Stimulated activated naive CD4-positive, alpha-beta T cell (primary cell): ENCODE measurements at places on chromosomes 7 and 10.
A peak's percentile ranks its signal among the peaks of the same experiment; 100 is the strongest.

- no peak for DNase-seq
These were observed 295.0 kb downstream of the BICC1 start for GRCh38 chr10:58807629-58808022.

- no peak for DNase-seq
These were observed 44.1 kb downstream of the NPY start for GRCh38 chr7:24328050-24328449.

DNA sequence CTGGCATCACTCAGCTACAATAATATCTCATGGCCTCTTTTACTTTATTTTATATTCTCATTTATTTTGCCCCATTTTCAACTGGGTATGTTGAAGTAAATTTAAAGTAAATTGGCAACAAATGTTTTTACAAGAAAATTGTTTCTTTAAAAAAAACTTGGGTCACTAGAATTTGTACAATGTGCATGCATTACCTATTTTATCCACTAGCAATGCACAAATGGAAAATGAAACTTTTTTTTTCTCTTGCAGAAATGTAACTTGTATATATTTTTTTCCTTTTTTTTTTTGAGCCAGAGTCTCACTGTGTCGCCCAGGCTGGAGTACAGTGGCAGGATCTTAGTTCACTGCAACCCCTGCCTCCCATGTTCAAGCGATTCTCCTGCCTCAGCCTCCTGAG, 10.3 kb upstream of the H2AZ2 start:
- DNase-seq, result no peak

- DNase-seq, result no peak
These were observed 123.9 kb downstream of the CACNA2D1 start for GRCh38 chr7:82319674-82320118.

DNA sequence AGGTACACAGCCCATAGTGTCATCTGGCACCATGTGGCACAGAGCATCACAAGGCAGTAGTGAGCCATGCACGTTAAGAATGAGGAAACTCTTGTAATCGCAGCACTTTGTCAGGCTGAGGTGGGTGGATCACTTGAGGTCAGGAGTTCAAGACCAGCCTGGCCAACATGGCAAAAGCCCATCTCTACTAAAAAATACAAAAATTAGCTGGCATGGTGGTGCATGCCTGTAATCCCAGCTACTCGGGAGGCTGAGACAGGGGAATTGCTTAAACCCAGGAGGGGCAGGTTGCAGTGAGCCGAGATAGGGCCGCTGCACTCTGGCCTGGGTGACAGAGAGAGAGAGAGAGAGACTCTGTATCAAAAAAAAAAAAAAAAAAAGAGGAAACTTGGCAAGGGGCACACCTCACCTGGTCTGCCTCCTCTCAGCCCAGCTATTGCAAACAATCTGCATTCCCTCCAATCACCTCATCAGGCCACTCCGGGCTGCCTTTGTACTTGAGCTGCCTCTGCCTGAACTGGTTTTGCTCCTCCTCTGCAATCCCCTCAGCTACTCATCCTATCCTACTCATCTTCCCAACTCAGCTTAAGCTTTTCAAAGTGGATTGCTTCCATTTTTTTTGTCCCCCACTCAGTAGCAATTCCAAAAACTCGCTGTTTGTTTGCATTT, 46.0 kb upstream of the OPTN start:
- no peak for DNase-seq

- DNase-seq, result no peak
These were observed 4.4 kb downstream of the ST8SIA6 start for GRCh38 chr10:17450024-17450423.

DNA sequence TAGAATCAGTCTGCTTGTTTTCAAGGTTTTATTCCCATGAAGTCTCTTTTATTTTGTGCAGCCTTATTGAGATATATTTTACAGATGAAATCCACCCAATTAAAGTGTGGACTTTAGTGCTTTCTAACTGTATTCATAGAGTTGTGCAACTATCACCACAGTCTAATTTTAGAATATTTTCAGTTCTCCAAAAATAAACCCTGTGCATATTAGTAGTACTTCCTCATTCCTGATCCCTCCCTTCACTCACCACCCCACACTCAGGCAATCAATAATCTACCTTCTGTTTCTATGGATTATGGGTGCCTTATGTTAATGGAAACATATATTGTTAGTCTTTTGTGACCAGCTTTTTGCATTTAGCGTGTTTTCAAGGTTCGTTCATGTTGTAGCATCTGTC, 185.7 kb upstream of the TMEM72 start:
- no peak for DNase-seq

- DNase-seq, result no peak
These were observed 79.0 kb downstream of the SDK1 start for GRCh38 chr7:3380034-3380433.

DNA sequence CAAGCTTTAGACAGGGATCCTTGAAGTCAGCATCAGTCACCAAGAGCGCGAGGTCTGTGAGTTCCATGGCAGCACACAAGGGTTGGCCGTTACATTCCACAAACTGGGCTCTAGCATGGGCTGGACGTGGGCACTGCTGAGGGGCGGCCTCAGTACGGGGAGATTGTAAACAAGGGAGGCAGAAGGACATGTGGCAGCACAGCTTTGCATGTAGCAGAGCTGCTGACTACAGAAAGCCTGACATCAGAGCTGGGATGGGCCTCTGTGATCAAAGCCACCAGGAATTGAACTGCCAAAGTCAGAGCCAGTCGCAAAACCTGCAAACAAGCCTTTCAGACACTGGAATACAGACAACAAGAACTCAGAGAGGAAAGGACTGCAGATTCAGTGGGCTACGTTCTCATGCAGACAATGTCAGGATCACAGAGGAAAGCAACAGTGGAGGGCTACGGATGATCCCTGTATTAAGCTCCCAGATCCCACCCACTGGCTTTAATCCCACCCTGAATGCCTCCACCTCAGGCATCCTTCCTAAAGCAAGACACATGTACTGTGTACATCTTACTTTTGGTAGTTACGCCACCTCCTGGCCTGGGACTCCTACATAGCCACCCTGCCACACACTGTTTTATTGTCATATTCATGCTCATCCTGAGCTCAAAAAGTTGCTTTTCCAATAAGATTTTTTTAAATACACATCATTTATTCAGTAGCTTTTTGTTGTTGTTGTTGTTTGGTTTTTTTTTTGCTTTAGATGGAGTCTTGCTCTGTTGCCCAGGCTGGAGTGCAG, 291.1 kb upstream of the IMMP2L start:
- no peak for DNase-seq

DNA sequence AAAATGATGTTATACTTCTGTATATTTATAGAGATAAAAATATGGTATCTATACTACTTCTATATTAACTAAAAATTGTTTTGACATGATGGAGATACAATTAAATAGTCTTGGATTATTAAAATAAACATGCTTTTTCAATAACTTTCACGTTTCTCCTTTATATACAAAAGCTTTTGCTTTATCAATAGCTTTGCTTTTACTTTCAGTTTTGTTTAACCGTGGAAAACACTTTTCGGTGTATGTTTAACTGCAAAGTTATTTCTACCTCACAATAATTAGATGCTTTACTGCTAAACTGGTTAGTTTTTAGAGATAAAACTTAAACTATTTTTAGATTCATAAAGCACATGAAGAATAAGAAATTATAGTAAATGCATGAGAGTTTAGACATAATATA, 432.1 kb upstream of the PCDH15 start:
- no peak for DNase-seq

- no peak for DNase-seq
These were observed 47.9 kb upstream of the MRLN start for GRCh38 chr10:59801171-59801570.

DNA sequence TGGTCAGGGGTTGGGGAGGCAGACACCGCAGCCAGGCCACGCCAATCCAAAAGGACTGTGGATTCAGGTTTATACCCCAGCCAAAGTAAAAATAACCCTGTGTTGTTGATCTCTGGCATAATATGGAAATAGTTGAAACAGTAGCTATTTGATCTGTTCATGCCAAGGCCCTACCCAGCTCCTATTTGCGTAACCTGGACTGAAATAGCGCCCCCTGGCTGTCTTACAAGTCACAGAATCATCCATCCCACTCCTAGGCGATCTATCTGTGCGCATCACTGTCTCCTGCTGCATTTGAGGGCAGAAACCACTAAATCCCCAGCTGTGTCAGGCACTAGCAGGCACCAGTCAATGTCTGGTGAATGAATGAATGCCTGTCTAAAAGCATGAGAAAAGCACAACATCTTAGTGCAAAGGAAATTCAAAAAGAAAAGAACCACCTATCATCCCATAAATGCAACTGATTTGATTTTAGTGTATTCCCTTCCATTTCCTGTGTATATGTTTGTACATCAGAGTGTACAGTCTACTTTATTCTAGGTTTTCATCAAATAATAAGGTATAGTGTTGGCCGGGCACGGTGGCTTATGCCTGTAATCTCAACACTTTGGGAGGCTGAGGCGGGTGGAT, 160.0 kb downstream of the SLIT1 start:
- DNase-seq, result peak; percentile 29

DNA sequence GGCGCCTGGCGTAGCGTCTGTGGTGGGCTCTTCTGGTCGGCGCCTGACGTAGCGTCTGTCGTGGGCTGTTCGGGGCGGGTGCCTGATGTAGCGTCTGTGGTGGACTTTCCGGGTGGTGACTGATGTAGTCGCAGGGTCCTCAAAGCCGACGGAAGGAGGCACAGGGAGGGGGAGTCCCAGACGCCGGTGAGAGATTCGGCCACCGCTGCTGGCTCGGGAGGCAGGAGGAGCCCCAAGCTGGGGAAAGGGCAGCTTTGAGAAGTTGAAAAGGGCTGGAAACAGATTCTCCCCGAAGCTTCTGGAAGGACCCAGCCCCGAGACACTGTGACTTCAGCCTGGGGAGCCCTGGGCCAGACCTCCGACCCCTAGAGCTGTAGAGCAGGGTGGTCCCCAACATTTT, 105.7 kb downstream of the DNAJB6 start:
- no peak for DNase-seq

GRCh38 chr7:152502813-152503790, 67.3 kb upstream of the KMT2C start:
- no peak for DNase-seq

DNA sequence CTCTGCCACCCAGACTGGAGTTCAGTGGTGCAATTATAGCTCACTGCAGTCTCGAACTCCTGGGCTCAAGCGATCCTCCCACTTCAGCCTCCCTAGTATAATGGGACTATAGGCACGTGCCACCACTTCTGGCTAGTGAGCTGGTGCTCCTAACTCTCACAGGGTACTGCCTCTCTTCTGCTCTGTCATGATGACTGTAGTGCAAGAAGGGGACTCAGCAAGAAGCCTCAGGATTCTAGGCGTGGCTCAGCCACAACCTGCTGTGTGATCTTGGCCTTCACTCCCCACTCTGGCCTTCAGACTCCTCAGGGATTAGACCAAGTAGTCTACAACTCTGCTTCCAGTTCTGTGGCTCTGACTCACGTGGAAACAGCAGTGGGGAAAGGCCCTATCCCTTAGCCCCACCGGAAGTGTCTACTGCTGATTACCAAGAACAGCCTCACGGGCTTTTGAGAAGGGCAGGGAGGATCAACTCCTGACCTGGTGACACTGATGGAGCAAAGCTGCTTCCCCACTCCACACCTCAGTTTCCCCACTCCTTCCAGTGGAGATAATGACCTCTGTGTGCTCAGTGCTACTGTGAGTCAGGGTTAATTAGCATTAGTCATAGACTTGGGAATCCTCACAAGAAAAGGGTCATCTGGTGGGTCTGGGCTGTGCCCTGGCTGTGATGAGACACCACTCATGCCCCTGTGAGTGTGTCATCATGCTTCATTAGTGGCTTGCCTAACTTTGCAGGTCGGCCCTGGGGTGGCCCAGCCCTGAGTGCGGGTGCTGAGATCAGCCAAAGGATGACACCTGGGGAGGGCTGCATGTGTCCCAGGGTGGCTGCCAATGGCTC, 41.1 kb downstream of the ZC3HC1 start:
- no peak for DNase-seq

GRCh38 chr10:124715439-124715838, 28.7 kb downstream of the FAM53B start:
- no peak for DNase-seq

- DNase-seq, result no peak
These were observed 1.7 kb upstream of the CFAP58 start for GRCh38 chr10:104351919-104352318.

DNA sequence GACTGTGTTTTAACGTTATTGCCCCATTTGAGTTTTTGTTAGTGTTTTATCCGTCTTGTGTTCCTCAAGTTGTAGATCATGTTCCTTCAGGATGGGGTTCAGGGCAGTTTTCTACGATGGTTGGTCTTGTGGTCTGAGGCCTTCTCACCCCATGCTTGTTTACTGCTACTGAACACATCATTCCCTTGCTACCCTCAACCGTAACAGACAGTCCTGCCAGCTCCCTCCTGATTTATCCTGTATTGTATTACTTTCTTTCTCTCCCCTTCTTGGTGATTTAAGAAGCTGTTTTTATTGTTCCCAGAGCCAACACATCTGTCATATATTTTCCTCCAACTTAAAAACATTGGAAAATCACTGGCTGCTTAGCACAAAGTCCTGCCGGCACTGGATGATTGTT, 719.8 kb downstream of the INHBA start:
- DNase-seq, result no peak

- DNase-seq, result no peak
These were observed 12.9 kb downstream of the C10orf67 start for GRCh38 chr10:23331567-23332301.

GRCh38 chr7:39293056-39293823, 273.0 kb upstream of the YAE1 start:
- DNase-seq, result no peak

GRCh38 chr7:44565795-44566559, 7.7 kb downstream of the DDX56 start:
- no peak for DNase-seq

DNA sequence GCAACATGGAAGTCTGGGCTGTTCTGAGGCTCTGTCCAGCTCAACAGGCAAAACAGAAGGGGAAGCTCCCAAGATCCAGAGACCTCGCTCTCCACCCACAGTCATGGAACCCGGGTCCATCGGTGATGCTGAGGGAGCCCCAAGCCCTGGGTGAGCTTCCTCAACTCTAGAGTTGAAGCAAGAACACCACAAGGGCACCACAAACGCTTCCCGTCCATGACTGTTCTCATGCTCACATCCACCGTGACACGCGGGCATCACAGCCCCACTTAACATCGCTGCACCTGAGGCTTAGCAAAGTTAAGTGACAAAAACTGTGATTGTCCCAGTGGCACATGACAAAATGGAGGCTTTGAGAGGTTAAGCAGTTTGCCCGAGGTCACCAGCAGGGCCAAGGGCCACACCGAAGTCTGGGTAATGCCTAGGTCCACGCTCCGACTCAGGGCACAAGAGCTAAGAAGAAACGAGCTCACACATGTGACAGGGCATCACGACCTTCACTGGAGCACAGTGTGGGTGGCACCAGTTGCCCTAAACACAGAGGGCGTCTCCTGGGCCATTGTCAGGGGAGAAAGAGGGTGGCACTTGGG, 110.6 kb downstream of the OAT start:
- DNase-seq, result no peak

DNA sequence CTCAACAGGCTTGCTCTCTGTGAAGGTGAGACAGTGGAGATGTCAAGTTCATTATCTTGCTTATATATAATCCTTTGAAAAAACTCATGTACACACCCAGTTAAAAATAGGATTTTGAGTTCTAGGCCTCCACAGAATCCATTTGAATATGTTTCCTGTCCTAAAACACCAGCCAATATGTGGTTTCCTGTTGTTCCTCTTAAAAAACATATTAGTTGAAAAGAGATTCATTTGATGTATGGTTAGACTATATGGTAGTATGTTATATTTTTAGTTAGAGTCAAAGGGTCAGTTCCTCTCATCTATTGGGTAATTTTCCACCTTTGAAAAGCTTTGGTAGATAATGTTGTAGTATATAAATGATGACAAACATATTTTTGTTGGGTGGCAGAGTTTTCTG, 16.0 kb downstream of the PPP1R9A start:
- DNase-seq, result no peak
